ENCODE measurements at places on chromosomes 7 and 10.

DNA sequence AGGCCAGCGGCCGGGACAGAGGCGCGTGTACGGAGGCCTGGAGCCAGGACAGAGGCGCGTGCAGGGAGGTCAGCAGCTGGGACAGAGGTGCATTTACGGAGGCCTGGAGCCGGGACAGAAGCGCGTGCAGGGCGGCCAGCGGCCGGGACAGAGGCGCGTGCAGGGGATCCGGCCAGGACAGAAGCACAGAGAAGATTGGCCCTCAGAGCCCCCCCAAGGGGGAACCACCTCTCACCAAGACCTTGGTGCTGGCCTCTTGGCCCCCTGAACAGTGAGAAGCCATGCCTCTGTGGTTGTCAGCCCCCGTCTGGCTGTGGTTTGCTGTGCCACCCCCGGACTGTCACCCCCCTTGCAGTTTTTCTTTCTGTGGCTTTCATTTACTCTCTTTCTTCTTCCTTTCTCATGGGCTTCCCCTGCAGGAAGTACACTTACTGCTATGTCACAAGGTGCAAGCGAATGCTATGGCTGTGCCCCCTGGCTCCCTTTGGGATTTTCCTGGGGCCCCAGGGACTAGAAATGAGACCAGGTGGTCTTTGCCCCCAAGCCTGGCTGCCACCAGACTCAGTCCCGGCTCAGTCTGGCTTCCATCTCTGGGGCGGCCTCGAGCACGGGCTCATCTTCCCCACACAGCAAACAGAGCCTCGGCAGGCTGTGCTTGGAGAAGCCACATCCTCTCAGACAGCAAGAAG is 41.1 kb downstream of the INSIG1 start:
- no peak for DNase-seq

- no peak for DNase-seq
Measured at GRCh38 chr10:86775056-86775869, 18.8 kb downstream of the BMPR1A start.

DNA sequence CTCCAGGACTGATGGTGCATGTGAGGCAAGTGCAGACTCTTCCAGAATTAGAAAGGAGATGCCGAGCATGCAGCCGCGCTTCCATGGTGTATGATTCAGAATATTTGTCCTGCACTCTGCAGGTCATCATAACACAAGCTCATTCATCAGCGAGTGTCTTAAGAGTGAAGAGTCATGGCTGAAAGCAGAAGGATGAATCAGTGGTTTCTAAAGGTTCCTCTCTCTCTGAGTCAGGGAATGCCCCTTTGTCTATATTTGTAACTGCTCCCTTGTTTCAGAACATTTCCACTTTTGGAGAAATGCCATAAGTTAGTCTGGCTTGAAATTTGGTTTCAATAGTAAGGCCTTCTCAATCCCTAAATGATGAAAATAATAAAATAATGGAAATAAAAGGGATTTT is 52.3 kb downstream of the HECW1 start:
- DNase-seq: no peak

GRCh38 chr7:480531-481218 is 39.0 kb downstream of the PDGFA start:
- no peak for DNase-seq

DNA sequence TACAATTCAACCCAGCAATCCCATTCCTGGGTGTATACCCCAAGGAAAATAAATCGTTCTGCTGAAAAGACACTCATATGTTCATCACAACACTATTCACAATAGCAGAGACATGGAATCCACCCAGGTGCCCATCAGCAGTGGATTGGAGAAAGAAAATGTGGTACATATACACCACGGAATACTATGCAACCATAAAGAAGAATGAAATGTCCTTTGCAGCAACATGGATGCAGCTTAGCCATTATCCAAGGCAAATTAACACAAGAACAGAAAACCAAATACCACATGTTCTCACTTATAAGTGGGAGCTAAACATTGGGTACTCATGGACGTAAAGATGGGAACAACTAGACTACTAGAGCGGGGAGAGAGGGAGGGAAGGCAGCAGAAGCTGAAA is 207.8 kb downstream of the GATA3 start:
- no peak for DNase-seq
